ENCODE measurements at places on chromosomes 2 and 18.

- DNase-seq, result no peak
These were observed 13.9 kb downstream of the ZAP70 start for GRCh38 chr2:97727296-97727695.

DNA sequence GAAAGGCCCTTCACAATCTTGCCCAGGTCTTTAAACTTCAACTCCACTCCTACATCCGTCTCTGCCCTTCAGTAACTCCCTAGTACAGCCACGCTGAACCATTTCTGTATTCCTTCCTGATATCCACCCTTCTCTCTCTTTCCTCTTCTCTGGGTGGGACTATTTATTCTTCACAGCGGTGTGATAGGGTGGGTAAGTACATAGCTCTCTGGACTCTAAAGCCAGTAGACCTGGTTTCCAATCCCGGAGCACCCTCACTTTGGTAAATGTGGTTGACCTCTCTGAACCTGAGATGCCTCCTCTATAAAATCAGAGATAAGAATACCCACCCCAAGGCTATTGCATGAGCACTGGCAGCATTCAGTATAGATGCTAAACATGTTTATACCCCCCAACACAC lies 86.7 kb downstream of the ATL2 start:
- DNase-seq, result no peak

DNA sequence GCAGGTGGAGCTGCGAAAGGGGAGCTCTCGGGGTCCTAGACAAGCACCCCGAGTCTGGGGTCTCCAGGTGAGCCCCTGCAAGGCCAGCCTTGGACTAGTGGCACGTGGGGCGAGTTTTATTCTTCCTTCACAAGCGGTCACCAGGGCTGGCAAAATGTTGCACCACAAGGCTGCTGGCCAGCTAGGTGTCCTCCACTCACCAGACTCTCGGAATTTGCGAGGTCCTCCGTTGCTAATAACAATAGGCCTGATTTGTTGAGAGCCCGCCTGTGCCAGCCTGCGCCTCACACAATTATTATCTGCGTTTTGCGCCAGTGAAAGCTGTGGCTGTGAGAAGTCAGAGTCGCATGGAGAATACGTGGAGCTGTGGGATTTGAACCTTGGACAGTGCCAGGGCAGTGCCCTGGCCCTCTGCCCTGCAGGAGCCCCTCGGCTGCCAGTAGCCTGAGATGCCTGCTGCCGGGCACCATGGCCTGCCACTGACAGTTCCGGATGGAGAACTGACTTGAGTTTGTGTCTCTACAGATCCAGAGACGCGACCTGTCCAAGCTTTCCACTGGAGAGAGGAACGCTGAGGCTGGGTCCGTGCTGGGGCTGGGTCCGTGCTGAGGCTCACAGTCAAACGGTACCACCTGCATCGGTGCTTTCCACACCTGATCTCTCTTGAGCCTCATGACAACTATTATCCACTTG lies 77.6 kb upstream of the ODC1 start:
- no peak for DNase-seq

DNA sequence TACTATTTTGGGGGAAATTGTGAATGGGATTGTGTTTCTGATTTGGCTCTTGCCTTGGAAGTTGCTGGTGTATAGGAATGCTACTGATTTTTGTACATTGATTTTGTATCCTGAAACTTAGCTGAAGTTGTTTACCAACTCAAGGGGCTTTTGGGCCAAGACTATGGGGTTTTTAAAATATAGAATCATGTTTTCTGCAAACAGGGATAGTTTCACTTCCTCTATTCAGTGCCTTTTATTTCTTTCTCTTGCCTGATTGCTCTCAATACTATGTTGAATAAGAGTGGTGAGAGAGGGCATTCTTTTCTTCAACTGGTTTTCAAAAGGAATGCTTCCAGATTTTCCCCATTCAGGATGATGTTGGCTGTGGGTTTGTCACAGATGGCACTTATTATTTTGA lies 1383.8 kb upstream of the ACVR2A start:
- no peak for DNase-seq

DNA sequence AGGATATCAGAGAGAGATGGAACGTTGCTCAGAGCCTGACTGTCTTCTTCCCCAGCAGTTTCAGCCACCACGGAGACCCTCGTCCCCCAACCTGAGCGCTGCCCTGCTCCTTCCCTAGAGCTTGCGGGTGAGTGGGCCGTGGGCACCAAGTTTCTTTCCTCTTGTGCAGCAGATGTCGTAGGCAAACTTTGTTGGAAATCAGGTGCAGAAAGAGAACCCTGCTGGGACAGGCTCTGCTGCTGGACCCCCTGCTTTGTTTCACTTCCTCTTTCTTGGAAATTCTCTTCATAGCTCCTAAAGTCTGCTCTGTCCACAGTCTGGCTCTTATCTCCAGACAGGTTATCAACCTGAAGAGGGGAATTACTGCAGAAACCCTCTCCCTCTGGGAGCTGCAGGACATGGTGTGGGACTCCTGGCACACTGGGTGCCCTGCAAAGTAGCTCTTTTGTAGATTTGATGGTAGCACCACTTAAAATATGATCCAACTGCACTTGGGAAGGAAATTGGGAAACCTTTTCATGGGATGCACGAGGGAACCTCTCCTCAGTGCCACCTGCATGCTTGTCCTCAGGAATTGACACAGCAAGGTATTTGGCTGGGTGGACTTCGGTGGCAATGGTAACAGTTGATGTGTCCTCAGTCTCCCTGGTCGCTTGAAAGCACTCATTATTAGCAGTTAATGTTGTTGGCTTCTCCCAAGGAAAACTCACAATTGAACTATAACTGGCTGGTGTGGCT lies 92.2 kb downstream of the ALPK2 start:
- no peak for DNase-seq

DNA sequence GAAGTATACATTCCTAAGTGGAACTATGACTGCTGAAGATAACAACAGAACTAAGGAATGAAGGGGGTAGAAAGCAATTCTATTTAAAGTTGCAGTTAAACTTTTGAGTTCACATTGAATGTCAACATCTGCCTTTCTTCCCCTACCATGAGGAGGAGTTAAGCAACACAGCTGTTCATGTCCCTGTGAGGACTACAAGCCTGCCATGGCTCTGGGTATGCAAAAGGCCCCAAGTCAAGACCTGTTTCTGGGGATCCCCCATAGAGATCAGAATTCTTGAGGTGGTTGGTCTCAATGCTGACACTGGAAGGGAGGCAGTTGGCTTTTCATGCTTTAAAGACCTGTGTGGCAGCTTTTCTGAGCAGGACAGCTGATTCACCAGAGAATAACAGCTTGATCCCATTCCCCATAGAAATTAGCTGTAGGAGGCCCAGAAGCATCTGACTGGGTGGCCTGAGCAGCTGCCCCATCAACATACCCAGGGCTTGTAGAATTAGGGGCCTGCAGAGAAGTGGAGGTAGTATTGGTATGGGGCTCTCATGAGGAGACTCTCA lies 131.0 kb downstream of the SETBP1 start:
- no peak for DNase-seq

- no peak for DNase-seq
These were observed 8.1 kb downstream of the PFN4 start for GRCh38 chr2:24115057-24115456.

- no peak for DNase-seq
These were observed 40.1 kb downstream of the ODC1 start for GRCh38 chr2:10407841-10408648.

DNA sequence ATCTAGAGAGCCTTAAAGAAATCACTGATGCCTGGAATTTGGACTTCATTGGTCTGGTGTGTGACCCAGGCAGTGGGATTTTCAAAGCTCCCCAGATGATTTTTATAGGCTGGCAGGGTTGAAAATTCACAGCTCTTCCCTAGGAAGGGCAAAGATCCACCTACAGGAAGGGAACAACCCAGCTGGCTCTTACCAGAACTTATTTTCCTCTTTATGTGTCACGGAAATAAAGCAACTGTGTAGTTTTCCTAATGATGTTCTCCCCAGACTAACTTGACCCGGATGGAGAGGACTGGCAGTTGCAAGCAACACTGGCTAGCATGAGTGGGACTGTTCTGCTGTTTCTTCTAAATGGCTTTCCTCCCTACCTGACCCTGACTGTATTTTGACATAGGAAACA lies 235.6 kb downstream of the ALPK2 start:
- DNase-seq, result no peak

GRCh38 chr2:12211326-12212175 lies 465.1 kb downstream of the LPIN1 start:
- DNase-seq, result no peak

- DNase-seq, result no peak
These were observed 1244.7 kb upstream of the ZEB2 start for GRCh38 chr2:145764631-145765030.

- peak; percentile 4 for DNase-seq
These were observed 93.7 kb upstream of the WDR75 start for GRCh38 chr2:189347540-189347939.

DNA sequence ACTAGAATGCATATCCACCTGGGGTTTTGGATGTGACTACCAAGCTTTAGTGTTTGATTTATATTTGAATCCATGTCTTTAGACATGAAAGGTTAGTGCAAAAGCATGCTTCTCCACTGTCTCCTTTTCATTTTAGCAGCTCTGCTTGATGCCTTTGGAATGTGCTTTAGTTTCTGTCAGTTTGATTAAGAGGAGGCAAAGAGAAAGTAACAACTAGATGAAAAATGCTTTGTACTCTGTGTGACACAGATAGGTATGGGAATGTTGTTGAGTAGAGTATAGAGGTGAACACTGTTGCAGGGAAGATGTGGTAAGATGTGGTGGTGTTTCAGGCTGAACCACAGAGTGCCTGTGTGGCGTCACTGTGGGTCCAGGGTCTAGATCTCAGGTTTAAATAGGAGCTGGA lies 19.8 kb downstream of the PIK3C3 start:
- no peak for DNase-seq

GRCh38 chr2:37740164-37740739 lies 68.8 kb upstream of the CDC42EP3 start:
- DNase-seq, result no peak

- DNase-seq, result no peak
These were observed 11.7 kb downstream of the GPR75 start for GRCh38 chr2:53848062-53848461.

DNA sequence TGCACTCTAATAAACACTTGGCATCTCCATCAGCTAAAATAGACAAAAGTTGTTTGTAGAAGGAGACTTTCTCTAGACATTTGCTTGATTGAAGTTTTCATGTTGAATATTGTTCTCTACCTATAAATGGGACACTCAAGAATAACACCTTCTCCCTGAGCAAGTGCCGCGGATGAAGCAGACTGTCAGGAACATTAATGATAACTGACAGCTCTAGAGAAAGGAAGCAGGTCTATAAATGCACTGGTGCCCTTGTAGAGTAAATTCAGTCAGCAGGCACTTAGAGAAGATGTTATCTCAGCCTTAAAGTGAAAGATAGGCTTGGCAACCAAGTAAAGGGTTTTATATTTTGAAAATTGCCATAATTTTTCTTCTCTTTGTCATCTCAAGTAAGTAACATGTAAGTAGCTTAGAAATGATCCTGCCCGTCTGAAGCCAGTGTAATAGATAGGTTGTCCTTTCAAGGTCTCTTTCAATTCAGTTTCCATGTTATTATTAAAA lies 224.6 kb downstream of the ARL6IP6 start:
- no peak for DNase-seq

DNA sequence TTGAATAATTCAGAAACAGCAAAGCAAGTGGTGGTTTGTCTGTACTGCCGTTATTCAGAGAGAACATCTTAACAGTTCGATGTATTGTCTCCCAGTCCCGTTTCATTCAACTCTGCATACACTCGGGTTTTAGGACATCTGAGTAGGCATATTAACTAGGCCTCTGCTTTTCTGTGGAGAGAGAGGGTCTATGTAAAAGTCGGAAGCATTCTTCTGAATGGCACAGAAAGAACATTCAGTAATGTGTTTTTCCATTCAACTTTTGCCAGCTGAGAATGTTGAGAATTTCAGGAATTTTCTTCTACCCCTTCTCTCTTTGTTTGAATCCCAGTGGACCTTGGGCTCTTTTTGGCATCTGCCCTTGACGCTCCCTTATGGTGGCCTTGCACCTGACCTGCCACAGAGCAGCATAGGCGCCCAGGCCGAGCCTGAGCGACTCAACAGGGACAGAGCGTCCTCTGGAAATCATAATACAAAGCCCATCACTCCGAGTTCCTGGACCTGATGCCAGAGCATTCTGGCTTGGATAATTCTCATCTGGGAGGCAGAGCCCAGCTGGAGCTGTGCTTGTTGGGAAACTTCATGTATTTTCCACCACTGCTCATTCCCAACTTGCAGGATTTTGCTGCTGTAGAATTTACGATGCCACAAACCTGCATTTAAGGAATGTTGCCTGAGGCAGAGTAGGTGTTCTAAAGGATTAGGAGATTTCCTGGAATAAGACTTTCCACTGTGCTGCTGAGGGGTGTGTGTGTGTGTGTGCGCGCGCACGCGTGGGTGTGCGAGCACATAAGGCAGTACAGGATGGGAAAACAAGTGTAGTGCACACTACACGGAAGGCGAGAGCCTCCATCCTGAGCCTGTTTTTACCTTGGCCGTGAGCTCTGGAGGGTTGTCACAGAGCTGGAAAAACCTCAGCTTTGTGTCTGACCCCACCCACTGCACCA lies 77.2 kb upstream of the TXNDC2 start:
- DNase-seq, result peak; percentile 18

GRCh38 chr2:29236074-29236473 lies 120.9 kb downstream of the CLIP4 start:
- DNase-seq, result no peak

DNA sequence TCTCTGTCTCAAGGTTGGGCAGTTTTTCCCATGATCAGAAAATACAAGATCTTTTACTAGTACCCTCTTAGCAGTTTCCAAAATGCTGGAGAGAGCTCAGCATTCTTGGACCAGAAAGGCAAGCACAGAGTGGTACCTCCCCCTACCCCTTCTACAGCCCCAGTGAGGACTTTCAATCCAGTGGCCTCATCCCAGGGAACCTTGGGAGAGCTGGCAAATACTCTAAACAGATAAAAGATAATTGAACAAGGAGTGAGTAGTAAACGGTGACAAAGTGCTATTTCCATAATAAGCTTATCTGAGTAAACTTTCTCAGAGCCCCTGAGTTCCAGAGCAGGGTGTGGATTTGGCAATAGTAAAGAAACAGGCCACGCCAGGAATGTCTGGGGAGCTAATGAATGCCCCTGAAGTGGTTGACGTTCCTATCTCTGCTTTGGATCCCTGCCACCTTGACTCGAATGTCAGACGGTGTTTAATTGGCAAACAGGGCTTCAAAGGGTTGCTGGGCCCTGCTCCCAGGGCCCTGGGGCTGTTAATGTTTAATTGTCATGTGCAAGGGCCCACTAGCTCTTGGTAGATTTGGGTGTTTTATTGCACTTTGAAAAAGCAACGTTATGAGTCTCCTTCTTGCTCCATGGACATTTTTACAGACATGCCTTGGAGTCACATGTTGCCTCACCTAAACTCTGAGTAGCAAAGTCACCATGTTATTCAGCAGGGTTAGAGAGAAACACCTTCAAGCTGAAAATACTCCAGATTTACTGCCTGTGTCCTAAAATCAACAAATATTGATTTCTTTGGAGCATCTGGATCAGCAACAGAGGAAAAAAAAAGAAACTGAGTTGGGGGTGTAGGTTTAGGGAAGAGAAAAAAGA lies 239.9 kb downstream of the CYRIA start:
- no peak for DNase-seq

GRCh38 chr2:26561376-26561775 lies 79.8 kb downstream of the CIB4 start:
- DNase-seq, result no peak

Data from right kidney (tissue), 9 donors.